ENCODE measurements at places on chromosomes 16 and 17. TPM values are rescaled to one million over a fixed set of nuclear protein-coding genes. Genes with fewer than 3 reads are reported as not detected.

The CCL1 gene
- not detected for total RNA-seq

The PYDC1 gene
- not detected for total RNA-seq

The SLC5A11 gene
- 0.66 TPM for total RNA-seq

The SCARF1 gene
- total RNA-seq, result 0.33 TPM

The ZFPM1 gene
- total RNA-seq, result 8.7 TPM

The KRTAP4-6 gene
- total RNA-seq, result not detected

The HSD11B2 gene
- 1.8 TPM for total RNA-seq

The FOXC2 gene
- total RNA-seq, result 2.2 TPM

The NXPH3 gene
- 0.19 TPM for total RNA-seq

The CSF3 gene
- total RNA-seq, result 0.26 TPM

The TAC4 gene
- total RNA-seq, result not detected

The MFSD11 gene
- total RNA-seq, result 23.6 TPM

The PHOSPHO1 gene
- 0.97 TPM for total RNA-seq

The KRT34 gene
- total RNA-seq, result 0.35 TPM

The C17orf113 gene
- 0.57 TPM for total RNA-seq

The CDC42EP4 gene
- 76.0 TPM for total RNA-seq

The GAS2L2 gene
- 0.09 TPM for total RNA-seq

The ZP2 gene
- not detected for total RNA-seq

Measured in A549 treated with CpdA at 1 μM for 4 hours (cell line).